ENCODE measurements at places on chromosomes 5 and 9. TPM values are rescaled to one million over a fixed set of nuclear protein-coding genes. Genes with fewer than 3 reads are reported as not detected.
A peak's percentile ranks its signal among the peaks of the same experiment; 100 is the strongest.

DNA sequence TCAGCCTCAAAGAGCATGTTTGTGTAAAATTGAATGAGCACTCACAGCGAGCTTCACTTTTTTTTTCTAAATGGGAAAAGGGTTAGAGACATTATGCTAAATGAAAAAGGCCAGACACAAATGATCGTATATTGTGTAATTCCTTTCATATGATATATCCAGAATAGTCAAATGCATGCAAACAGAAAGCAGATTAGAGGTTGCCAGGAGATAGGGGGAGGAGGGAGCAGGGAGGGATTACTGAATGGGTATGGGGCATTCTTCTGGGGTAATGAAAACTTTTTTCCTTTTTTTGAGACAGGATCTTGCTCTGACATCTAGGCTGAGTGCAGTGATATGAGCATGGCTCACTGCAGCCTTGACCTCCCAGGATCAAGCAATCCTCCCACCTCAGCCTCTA, 47.1 kb downstream of the DMAC1 start:
- no peak for DNase-seq

DNA sequence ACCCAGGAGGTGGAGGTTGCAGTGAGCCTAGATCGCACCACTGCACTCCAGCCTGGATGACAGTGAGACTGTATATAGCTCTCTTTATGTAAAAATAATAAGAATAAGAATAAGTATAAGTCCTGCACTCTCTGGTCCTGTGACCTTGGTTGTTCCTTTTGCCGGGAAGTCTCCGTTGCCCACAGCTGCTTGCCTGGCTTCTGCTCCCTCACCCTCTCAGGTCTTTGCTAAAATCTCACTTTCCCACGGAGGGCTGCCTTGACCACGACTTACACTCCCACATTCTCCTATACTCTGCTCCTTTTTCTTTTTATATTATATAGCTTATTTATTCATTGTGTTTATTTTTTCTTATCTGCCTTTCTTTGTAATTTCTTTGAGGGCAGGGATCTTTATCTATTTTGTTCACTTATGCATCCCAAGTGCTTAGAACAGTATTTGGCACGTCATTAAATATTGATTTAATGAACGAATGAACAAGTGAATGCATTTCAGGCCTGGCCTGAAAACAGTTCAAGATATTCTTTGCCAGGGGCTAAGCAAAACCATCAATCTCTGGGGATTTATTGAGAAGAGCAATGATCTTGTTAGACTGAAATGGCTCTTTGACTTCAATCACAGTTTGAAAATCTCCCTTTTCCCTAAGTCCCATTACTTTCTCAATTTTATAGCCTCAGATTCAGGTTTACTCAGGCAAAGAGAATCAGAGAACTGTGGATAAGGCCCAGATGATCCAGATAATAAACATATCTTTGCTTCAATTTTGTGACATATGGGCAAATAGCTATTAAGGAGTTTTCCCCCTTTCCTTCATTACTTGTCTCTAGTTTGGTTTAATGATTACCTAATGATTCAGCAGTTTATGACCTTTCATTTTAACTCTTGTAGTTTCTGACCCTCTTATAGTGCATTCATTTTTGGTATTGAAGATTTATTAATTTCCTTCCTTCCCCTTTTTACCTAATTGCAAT, 60.8 kb upstream of the TMC1 start:
- no peak for DNase-seq

GRCh38 chr5:135678640-135679268, 100.0 kb upstream of the CXCL14 start:
- no peak for DNase-seq

The SPATA6L gene
- 1.9 TPM for total RNA-seq

GRCh38 chr5:40660751-40661150, 19.0 kb upstream of the PTGER4 start:
- DNase-seq, result no peak

DNA sequence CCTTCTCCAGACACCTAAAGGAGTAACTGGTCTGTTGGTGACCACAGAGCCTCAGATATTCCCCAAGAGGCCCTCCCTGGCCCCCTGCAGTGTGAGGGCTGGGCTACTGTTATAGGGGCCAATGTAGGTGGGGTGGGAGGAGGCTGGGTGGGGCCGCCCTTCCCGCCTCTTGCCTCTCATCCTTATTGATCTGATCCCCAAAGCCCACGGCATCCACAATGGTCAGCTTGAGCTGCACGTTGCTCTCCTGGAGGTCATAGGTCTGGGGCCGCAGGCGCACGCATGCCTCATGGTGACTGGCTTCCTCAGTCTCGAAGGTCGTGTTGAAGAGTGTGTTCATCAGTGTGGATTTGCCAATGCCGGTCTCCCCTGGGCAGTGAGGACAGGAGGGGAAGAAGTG, 13.0 kb downstream of the SEPTIN8 start:
- DNase-seq, result peak; percentile 3

The NFX1 gene
- 41.4 TPM for total RNA-seq

DNA sequence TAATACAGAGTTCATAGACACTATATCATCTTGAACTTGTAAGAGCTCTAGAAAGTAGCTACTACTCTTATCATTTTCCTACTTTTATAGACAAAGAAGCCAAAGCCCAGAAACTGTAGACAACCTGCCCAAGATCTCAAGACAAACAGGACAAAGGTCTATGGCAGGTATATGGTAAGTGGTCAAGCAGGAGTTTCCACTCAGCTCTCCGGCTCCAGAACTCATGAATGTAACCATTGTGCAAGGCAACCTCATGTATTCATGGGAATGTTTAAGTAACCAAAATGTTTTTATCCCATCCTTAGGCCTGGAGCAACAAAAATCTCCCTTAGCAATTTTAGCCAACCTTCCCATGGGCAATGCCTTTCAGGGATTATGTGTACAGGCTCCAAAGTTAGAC, 163.4 kb upstream of the PUM3 start:
- DNase-seq, result no peak

GRCh38 chr9:120841930-120842684, 615 bp downstream of the PSMD5 start:
- peak; percentile 16 for DNase-seq

The PCDHGB2 gene
- total RNA-seq, result 2.4 TPM

DNA sequence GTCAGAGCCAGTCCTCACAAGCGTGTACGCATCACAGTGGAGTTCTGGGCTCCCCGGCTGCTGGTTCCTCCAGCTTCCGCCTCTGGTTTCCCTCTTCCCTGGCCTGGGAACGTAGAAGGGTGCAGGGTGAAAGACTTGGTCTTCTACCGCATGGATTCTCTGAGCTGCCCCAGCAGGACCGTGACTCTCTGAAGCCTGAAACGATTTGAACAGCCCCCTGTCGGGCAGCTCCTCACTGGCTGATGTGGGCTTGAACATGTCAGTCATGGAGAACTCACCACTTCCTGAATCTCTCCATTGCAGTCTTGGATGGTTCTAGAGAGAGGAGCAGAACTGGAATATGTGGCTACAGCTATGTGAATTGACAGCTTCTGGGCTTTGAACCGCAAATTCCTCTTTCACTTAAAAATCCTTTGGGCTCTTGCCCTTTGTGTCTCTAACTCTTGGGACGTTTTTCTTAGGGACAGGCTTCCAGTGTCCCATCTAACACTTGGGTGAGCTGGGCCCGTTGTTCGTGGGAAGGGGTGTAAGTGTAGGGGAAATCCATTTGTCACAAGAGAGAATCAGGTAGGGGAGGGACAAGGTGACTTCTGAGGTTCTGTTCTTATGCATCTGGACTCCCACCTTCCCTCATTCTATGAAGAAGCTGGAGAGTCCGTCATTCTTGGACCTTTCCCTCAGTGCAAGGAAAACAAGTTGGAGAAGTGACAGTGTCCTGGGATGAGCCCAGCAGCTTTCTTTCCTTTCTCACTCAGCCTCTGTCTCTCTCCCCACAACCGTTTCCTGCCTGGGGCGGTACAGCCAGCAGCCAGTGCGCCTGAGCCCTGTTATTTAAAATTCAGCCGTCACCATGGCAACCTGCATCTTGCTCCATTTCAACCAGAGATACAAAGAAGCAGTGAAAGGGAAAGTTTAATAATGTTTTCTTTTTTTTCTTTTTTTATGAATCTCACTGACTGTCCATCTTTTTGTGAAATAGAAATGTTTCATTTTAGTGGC, 84.7 kb downstream of the PTTG1 start:
- peak; percentile 46 for DNase-seq

The PCDHB7 gene
- 0.79 TPM for total RNA-seq

All from transverse colon (tissue), 4 donors.